ENCODE measurements at places on chromosomes 12 and 14.

GRCh38 chr14:70952485-70952884 is 45.2 kb downstream of the PCNX1 start:
- DNase-seq, result no peak

- DNase-seq, result no peak
Observed at GRCh38 chr12:86660488-86661147, 404.4 kb upstream of the MGAT4C start.

DNA sequence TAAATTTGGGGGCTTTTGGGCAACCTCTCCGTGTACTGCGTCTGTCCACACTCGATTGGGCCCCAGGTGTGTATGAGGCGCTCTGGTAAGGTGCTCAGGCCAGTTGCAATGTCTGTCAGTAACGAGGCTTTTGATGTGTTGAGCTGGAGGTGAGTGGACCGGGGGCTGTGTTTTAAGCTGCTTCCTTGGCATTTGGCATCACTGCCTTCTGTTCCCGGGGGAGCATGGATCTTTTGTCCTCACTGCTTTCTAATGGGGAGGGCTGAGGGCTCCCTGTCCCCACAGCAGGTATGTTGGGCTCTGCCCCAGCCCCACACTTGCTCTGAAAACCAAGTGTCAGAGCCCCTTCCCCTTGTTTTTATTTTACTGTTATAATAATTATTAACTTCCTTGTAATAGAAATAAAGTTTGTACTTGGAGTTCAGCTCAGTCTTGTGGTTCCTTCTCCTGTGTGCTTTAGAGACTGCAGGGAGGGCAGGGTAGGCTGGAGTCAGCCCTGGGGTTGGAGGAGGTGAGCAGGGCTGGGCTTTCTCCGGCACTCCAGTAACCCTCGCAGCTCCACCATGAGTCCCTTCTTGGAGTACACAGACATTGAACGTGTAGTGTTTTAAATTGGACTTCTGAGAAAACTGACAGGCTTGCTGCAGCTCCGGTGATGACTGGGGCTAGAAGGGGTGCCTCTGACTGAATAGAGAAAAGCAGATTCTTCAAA is 28.0 kb downstream of the TRAFD1 start:
- DNase-seq, result no peak

- no peak for DNase-seq
Observed at GRCh38 chr12:59699421-59700152, 103.8 kb downstream of the SLC16A7 start.

DNA sequence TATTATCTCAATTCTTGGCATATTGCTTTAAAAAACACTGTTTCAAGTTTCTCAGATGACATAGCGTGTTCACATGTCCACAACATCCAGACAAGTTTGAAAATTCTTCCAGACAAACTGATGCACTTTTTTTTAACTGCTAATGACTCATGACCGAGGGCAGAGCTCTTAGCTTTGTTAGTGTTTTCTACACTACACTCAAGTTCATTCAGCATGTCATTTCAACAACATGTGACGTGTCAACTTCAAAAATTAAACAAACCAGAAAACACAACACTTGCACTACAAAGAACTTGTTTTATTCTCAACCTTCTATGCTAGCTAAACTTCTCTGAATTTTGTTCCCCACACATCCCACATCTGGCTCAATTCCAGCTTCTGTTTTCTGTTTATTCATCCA is 1186.3 kb upstream of the FLRT2 start:
- DNase-seq, result no peak

GRCh38 chr12:121451961-121452339 is 52.0 kb downstream of the RNF34 start:
- DNase-seq, result no peak

DNA sequence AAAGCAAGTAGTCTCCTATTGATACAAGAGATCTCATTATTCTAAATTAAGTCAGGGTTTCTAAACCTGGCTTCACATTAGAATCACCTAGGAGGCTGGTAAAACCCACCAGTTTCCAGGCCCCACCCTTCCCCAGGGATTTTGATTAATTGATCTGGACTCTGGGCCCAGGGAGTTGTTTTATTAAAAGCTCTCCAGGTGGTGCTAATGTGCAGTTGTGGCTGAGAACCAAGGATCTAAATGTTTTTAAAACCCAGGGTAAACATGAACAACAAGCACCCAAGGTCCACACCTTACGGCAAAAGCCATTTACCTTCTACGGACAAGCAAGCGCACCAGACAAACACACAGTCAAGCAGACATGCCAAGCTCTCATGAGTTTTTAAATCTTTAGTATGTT is 73.9 kb downstream of the SLC2A13 start:
- no peak for DNase-seq

- DNase-seq, result no peak
Observed at GRCh38 chr14:24399999-24400718, 1.4 kb downstream of the NYNRIN start.

DNA sequence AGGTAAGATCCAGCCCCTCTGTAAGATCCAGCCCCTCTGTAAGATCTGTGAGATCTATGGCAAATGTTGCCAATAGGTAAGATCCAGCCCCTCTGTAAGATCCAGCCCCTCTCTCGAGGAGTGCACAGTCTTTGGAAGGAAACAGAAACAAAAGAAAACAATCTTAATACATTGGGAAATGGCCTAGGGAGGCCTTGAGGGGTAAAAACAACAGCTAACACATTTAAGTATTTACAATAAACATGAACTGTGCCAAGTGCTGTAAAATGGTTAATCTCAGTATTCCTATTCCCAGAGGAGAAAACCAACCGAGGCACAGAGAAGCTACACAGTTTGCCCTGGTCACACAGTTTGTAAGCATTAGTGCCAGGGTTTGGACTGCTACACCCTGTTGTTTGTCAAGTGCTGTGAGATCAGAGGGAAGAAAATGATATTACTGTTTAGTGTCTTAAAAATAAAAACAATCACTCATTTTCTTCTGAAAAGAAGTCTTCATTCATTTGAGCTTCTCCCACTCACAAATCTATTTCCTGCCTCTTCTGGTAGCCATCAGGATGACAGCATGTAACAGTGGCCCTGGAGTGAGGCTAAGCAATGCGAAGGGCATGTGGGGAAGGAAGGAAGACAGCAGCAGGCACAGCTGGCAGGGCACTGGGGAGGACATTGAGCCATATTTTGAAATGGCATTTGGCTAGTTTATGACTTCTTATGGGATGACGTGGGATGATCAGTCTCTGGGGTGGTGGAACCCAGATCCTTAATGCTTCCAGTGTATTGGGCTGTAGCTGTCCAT is 118.7 kb upstream of the PTPRQ start:
- DNase-seq, result no peak

DNA sequence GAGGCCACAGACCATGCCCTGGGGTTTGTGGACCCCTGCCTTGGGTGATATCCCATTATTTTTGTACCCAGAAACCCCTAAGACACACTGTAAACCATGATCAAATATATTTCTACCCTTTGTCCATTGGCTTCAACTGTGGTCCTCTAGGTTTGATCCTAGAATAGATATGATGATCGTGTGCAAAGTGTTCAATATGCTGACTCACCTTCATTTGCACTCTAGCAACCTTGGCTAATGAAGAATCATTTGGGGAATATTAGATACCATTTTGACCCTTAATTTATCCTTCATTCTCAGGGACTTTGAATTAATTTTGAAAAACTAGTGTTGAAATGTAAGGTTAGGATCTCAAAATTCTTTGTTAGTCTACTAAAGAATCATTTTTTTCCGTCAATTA is 73.1 kb upstream of the RAP1B start:
- DNase-seq, result no peak

- DNase-seq, result no peak
Observed at GRCh38 chr12:8078916-8079315, 3.2 kb upstream of the NECAP1 start.

DNA sequence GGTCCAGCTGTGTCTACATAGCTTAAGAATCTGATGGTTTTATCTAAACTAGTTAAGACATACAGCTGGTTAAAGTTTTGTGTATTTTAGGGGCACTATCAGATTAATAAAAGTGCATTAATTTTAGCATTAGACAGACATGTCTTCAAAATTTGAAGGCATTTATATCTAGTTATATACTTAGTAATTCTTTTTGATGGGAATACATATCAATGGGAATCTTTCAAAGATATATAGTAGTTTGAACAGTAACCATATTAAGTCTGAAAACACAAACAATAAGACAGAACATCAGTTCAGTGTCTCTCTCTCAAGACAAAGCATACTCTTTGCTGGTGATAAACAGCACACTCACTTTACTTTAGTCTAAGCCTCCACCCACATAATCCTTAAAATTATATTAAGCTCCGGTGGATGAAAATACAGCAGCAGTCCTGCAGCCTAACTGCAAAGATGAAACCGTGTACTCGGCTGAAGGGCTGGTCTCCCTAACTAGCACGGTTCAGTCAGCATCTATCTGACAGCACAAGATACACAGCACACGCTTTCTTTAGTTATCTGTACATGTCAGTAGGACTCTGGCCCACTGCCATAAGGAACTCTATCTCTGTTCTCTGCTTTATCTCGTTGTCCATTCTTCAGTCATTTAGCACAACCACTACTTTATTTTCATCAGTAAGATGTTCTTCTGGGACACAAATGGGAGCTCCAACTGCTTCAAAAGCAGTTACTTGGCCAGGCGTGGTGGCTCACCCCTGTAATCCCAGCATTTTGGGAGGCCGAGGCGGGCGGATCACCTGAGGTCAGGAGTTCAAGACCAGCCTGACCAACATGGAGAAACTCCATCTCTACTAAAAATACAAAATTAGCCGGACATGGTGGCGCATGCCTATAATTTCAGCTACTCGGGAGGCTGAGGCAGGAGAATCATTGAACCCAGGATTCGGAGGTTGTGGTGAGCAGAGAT is 80.5 kb downstream of the MED13L start:
- DNase-seq, result no peak

DNA sequence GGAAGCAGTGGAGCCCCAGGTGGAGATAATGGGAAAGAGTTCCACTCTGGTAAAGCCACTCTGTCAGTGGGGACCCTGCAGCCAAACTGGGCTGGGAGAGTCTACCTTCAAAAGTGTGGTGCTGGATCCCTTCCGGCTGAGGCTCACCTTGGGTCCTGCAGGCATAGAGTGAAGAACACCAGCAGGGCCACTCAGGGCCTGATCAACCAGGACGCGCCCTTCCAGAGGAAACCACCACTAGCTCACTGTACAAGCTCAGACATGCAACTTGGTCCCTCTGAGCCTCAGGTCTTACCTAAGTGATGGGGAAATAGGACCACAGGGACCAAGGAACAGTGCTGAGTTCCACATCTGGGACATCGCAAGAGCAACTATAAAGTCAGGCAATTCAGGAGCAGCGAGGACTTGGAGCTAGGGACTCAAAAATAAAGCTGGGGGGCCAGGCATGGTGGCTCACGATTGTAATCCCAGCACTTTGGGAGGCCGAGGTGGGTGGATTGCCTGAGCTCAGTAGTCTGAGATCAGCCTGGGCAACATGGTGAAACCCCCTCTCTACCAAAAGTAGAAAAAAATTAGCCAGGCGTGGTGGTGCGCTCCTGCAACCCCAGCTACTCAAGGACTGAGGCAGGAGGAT is 5.9 kb upstream of the PRPH start:
- DNase-seq, result no peak

DNA sequence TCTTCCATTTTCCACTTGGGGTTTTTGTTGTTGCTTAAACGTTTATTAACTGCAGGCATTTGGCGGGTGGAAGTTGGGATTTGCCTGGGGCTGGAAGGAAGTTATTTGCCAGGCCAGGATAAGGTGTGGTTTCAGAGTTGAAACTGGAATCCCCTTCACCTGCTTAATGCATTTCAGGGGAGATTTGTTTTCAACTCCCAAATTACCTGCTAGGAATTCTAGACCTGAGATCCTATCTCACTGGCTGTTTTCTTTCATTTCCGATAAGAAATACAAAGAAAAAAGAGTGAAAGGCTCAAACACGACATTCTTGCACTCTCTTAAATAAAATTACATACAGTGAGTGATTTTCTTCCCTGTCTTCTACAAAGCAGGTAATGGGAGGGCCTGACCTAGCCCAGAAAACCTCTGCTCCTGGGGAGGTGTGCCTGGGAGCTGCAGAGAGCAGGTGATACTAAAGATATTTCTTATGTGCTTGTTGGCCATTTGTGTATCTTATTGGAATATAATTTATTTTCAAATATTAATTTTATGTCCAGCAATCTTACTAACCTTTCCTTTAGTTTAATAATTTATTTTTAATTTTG is 278.2 kb downstream of the ZFP36L1 start:
- no peak for DNase-seq

- DNase-seq, result no peak
Observed at GRCh38 chr12:47360771-47361388, 281.1 kb upstream of the AMIGO2 start.

- DNase-seq, result no peak
Observed at GRCh38 chr14:55724736-55725135, 144.7 kb downstream of the KTN1 start.

DNA sequence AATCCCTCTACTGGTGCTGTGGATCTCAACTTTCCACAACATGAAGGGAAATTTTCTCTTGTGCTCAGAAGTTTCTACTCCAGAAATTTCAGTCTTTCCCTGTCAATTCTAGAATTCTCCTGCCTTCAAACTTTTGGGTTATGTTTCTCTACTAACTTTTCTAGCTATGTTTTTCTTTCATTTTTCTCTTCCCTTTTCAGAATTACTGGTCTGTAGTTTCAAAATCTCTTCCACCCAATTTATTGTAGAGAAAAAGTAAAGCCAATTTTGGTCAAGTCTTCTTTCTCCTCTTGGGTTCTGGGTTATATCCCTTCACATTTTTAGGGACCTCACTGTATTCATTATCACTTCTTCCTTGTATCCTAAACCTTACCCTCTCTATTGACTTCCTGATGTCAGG is 18.9 kb downstream of the CNTN1 start:
- no peak for DNase-seq

DNA sequence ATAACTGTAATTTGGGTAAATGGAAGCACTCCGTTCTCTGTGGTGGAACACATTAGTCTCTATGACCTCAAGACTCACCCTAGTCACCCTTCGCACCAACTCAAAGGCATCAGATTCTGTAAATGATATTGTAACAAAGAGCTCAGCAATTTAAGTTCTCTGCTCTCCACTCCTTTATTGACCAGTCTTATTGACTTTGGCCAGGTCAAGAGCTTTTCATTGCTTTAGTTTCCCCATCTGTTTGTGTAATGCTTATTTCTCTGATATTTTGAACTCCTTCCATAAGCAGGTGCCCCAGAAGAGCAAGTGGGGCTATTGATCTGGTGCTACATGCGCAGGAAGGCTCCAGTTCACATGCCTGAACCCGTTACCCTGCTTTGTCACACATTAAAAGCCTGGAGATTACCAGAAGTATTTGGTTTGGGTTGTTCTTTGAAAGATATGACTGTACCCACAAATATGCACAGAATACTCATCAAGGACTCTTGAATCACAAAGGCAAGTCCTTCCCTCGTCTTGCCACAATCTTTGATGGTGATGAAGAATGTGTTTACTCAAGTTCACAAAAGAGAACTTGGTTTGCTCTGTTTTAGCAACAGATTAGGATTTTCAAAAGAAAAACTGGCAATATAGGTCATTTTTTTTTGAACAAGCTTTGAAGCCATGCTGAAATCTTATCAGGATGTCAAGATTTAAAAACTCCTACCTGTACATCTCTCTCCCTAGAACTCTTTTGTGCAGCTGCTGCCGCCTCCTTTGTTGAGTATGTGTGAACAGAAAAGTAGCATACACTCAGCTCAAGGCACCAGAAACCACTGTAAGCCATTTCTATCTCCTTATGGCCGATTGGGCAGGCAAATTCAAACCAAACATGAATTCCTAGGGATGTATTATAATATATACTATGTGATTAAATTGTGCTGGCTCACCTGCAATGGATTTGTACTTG is 193.9 kb downstream of the BCAT1 start:
- DNase-seq, result no peak

Measured in right cardiac atrium (tissue), 5 donors.